T47D (cell line): ENCODE measurements at places on chromosomes 12 and 14.

- no peak for DNase-seq
These were observed 240.9 kb downstream of the DPF3 start for GRCh38 chr14:72653026-72653425.

- DNase-seq: no peak
These were observed 35.8 kb downstream of the FBXO34 start for GRCh38 chr14:55306938-55307589.

- no peak for DNase-seq
These were observed 154.7 kb downstream of the ETV6 start for GRCh38 chr12:11804130-11804529.

DNA sequence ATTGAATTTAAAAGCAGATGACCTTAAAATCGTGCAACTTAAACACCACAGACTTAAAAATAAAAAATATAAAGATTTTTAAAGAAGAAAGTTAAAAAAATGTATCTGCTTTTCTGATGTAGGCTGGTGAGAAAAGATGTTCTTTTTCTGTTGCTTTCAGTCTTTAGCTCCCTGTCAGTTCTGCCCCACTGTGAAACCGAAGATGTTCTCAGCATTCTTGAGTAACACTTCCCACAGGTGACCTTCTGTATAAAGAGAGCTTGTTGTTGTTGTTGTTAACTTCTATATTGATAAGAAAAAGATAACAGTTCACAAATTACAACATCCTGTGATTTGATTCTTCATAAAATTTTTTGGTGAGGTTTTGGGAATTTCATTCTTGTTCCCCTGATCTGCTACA, 377.9 kb upstream of the RGS6 start:
- DNase-seq: no peak

GRCh38 chr12:3962631-3963483, 89.7 kb upstream of the PARP11 start:
- DNase-seq: no peak
